ENCODE measurements at places on chromosomes 1 and 21. TPM values are rescaled to one million over a fixed set of nuclear protein-coding genes. Genes with fewer than 3 reads are reported as not detected.
A peak's percentile ranks its signal among the peaks of the same experiment; 100 is the strongest.

The LCE1F gene
- not detected for total RNA-seq

The HHAT gene
- 3.3 TPM for total RNA-seq

The MRPS15 gene
- total RNA-seq = 121 TPM

The MROH7 gene
- not detected for total RNA-seq

The CCDC181 gene
- 1.1 TPM for total RNA-seq

The CHAF1B gene
- total RNA-seq = 12.4 TPM

The ANKRD45 gene
- total RNA-seq = not detected

The CNIH3 gene
- 2.5 TPM for total RNA-seq

The GPR3 gene
- total RNA-seq = 0.23 TPM

The OR4F29 gene
- not detected for total RNA-seq

The PADI2 gene
- 0.12 TPM for total RNA-seq

The FLG2 gene
- not detected for total RNA-seq

DNA sequence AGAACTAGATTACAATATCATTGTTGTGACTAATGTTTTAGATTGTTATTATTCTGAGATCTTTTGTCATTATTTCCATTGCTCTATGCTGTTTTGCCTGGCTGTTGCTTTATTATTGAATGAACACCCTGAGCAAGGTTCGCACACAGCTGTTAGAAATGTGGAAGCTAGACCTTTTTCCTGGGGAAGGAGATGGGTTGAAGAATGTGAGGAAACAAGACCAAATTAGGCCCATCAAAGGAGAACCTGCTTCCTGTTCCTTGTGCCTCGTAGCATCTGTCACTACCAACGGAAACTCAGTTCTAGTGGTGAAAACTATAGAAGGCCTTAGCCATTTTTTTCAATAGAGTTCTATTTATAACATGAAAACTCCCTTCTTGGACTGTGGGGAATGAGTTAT, 68.7 kb downstream of the RGL1 start:
- DNase-seq = no peak

DNA sequence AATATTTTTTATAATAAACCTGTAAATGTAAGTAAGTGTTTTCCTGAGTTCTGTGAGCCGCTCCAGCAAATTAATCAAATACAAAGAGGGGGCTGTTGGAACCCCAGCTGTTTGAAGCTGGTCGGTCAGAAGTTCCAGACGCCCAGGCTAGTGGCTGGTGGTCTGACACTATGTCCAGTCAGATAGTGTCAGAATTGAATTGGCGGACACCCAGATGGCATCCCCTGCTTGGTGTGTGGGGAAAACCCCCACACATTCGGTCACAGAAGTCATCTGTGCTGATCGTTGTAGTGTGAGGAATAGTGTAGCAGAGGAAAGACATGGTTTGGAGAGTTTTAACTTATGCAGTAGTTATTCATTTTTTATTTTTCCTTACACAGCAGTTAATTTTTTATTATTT, 32.4 kb downstream of the TBCE start:
- no peak for DNase-seq

DNA sequence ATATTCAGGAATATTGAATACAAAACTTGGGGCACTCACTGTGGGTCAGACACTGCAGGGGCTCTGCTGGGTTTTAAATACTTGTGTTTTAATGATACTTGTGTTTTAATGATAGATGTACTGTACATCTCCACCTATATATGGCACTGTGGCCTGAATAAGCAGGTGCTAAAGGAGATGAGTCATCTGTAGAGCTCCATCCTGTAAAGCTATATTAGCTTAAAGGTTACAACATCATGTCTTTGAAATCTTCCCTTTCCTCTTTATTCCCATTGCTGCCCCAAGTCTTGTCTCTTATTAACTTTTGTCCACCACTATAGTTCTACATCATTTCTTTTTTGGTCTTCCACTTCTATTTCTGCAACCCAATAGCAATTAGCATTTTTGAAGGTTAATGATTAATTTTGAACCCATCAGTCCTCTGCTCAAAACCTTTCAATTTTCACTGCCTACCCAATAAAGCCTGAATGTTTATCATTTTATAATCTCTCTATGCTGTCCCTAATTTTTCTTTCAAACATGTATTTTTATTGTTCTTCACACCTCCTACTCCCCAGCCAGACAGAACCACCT, 113.3 kb upstream of the PTGFR start:
- DNase-seq = no peak

- DNase-seq = no peak
Measured at GRCh38 chr21:33394260-33394659, 9.0 kb upstream of the IFNGR2 start.

- DNase-seq = no peak
Measured at GRCh38 chr1:87120779-87121178, 206.3 kb downstream of the HS2ST1 start.

GRCh38 chr1:209335178-209335577, 248.3 kb upstream of the CAMK1G start:
- peak; percentile 24 for DNase-seq

GRCh38 chr1:48069662-48070395, 72.6 kb upstream of the TRABD2B start:
- peak; percentile 26 for DNase-seq

DNA sequence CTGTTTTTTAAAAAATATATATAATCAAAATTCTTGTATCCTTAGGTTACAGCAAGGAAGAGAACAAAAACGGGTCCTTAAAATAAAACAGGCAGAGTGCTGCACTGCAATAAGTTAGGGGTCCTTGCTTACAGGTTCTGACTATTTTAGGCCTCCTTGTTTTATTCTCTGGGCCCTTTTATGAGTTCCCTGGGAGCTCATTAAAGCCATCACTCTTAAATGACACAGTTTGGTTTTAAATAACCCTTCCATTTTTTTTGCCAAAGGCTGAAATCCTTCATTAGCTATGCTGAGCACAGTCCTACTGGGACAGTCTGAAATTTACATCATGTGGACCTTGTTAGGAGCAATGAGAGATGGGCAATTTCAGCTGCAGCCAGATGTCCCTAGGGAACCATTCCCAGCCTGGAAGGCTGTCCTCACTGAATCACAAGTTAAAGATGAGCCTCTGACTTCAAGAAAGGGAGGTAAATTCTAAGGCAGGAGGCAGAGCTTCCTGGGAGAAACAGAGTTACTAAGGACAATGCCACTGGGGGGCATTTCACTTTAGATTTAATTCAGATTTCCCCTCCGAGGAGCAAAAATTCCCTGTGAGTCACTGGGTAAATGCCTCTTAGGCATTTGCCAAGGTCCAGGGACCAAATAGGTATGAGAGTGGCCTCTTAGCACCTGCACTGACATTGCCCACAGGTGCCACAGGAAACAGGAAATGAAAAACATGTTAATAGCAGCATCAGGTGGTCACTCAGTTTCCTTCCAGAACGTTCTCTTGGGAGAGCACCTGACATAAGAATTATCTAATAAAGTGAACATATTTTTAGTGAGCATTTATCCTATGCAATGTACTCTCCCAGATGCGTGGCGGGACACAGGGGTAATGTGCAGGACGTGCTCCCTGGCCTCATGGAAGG, 3.8 kb upstream of the MUL1 start:
- no peak for DNase-seq

- DNase-seq = peak; percentile 50
Measured at GRCh38 chr1:91404151-91405012, at the start of gene HFM1. Gene HFM1 (minus strand): TSS chr1:91404837. CDS start chr1:91401082, 3,755 bp downstream.

DNA sequence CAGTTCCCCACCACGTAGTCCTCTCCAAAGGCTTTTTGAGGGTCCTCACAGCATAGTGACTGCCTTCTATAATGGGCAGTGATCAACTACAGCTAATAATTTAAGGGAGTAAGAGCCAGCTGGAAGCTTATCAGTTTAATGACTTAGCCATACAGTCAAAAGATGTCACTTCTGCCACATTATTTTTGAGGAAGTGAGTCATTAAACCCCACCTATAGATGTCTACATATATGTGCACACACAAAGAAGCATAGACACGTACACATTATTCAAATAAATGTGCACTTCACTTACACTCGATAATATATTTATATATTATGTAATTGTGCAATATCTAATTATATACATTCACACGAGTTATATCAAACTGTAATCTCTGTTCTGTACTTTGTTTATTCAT, 1704.7 kb downstream of the KCNT2 start:
- no peak for DNase-seq

DNA sequence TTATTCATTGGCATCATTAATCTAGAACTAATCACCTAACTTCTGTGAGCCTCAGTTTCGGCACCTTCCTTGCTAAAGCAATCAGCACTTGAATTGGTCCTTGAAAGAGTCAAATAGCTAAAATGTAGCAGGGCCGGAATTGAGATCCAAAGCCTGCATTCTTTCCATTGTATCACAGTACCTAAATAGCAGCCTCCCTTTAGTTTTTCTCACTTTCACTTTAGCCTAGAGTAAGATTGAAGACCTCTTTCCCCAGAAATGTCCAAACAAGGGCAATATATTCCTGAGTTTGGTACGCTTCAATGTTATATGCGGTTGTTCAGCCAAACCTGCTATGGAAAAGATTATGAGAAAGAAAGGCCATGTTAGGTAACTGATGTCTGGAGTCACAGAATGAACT, 121.9 kb upstream of the BMP8A start:
- DNase-seq = no peak

DNA sequence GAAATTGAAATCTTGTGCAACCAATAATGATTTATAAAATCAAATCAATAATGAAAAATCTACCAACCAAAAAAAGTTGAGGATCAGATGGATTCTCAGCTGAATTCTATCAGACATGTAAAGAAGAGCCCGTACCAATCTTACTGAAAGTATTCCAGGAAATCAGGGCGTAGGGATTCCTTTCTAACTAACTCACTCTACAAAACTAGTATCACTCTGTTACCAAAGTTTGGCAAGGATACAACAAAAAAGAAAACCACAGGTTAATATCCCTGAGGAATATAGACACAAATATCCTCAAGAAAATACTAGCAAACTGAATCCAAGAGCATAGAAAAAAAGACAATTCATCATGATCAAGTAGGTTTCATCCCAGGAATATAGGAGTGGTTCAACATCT, 52.8 kb upstream of the ADGRL4 start:
- no peak for DNase-seq

GRCh38 chr1:112110031-112110430, 120.6 kb upstream of the KCND3 start:
- no peak for DNase-seq

- no peak for DNase-seq
Measured at GRCh38 chr1:50214717-50215116, 106.0 kb downstream of the ELAVL4 start.

- DNase-seq = no peak
Measured at GRCh38 chr1:56537660-56538059, 41.7 kb downstream of the PLPP3 start.

DNA sequence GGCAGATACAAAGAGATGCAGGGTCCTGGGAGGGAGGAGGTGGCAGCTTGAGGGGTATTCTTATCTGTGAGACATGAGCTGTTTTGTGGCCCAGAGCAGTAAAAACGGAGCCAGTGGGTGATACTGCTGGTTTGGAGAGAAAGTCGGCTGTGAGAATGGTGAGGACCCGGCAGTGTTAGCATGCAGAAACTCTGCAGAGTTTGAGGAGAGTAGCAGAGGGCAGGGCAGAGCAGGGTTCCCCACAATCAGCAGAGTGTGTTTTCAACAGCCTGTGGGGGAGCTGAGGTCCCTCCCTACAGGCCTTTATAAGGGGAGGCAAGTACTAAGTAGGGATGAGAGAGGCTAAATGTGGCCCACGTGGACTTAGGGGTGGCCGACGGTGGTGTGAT, 423 bp downstream of the SLAMF8 start:
- DNase-seq = no peak

GRCh38 chr1:227447531-227447990, 115.8 kb upstream of the ZNF678 start:
- DNase-seq = peak; percentile 26

DNA sequence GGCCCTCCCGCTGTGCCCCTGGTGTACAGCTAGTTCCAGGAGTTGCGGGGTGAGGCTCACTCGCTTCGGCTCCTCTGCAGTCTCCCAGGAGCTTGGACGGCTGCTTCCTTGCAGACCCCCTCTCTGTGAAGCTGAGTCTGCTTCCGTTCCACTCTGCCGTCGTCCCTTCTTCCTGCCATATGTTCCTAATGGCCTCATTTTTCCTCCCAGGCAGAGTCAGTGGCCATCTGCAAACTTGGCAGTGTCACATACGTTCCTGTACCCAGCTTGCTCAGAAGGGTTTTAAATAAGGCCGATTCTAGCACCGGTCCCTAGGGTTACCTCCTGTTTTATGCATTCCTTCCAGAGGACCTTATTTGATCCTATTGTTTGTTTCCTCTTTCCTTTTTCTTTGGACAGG, 21.3 kb downstream of the ACTL8 start:
- DNase-seq = no peak

DNA sequence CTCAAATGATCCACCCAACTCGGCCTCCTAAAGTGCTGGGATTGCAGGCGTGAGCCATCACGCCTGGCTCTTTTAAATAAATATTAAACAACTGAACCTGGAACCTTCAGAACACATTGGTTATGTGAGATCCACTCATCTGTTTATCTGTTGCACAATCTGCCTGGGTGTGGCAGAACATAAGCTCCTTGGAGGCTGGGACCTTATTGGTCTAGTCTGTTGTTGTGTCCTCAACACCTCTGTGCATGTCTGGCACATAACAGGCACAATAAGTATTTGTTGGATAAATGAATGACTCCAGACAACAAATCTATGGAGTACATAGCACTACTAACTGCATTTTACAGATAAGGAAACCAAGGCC, 4.1 kb upstream of the NBL1 start:
- DNase-seq = no peak

- DNase-seq = no peak
Measured at GRCh38 chr21:35737899-35738346, 322.4 kb downstream of the SETD4 start.

DNA sequence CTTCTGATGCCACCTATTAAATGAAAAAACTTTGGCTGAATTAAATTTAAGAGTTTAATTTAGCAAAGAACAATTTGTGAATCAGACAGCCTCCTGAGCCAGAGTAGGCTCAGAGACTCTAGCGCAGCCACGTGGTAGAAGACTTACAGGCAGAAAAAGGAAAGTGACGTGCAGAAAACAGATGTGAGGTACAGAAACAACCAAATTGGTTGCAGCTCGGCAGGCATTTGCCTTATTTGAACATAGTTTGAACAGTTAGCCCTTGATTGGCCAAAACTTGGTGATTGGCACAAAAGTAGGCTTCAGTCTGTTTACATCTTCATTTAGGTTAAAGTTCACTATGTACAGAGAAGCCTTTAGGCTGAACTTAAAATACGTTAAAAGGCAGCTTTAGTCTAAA, 22.9 kb downstream of the TCP10L start:
- peak; percentile 26 for DNase-seq

- no peak for DNase-seq
Measured at GRCh38 chr1:195915826-195916225, 692.4 kb downstream of the KCNT2 start.

DNA sequence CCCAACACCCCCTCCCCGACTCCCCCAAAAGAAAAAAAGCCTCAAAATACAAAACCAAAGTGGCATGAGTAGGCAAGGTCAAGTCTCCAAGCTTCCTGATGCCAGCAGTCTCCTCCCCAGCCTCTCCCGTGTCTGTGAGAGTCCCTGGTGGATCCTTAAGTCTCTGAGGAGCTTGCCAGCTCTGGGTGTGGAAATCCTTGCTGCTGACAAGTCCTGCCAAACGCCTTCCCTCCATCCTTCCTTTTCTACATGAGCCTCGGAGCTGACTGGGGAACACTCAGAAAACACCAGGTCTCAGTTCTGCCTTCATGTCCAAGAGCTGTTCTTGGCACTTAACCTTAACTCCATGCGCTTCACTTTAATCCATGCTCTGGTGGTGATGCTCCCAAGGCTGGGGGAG, 3.7 kb upstream of the ETV3L start:
- no peak for DNase-seq

GRCh38 chr1:74689621-74690363, 16.2 kb upstream of the ERICH3 start:
- DNase-seq = peak; percentile 60
